ENCODE measurements at places on chromosomes 12 and 14.

- DNase-seq = no peak
These were observed 582.7 kb downstream of the SLC6A15 start for GRCh38 chr12:84329938-84330337.

- no peak for DNase-seq
These were observed 59.0 kb upstream of the ARID2 start for GRCh38 chr12:45670346-45671065.

DNA sequence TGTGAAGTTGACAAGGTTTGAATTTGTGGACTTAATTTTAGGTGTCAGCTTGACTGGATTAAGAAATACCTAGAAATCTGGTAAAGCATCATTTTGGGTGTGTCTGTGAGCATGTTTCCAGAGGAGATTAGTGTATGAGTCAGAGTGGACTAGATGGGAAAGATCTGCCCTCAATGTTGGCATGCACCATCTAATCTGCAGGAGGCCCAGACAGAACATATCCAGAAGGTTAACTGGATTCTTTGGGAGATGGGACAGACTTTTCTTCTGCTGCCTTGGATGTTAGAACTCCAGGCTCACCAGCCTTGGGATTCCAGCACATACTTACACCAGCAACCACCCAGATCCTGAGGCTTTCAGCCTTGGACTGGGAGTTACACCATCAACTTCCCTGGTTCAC is 14.1 kb downstream of the SGPP1 start:
- DNase-seq = no peak

DNA sequence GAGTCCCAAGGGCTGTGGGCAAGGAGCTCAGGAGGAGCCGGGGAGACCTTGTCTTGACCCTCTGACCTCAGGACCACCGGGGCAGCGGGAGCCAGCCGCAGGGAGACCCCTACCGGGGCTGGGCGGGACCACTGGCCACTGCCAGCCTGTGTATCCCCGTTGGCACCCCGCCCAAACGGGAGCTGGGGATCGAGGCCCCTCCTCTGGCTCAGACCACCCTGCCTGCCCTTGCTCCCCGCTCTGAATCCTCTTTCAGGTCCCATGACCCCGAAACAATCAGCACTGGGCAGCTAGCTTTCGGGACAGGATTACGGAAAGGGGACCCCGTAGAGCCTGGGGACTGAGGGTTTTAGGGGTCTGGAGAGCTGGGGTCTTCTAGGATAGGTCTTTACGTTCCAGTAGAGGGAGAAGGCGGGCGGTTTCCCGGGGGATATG is 1.3 kb downstream of the GLI1 start:
- no peak for DNase-seq

GRCh38 chr12:54213079-54213478 is 24.3 kb upstream of the SMUG1 start:
- DNase-seq = no peak

GRCh38 chr14:37824939-37825712 is 229.7 kb downstream of the TTC6 start:
- no peak for DNase-seq

- DNase-seq = no peak
These were observed 66.7 kb downstream of the RESF1 start for GRCh38 chr12:32025906-32026305.

GRCh38 chr14:96030108-96030760 is 8.9 kb upstream of the C14orf132 start:
- DNase-seq = no peak

DNA sequence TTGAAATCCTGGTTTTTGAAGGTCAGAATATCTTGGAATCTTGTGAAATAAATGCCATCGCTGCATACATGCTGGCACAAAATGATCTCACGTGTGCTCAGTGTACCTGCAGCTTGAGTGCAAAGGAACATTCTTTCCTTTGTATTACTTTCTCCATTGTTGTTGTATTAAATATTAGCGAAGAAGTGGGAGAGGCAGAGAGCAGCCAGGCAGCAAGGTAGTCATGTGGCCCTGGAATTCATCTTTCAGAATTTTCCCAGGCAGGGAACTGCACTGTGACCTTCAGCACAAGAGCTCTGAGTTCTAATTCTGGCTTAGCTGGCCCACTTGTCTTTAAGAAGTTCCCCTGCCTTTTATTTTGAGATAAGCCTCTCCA is 145.5 kb downstream of the PRKCH start:
- DNase-seq = no peak

- no peak for DNase-seq
These were observed 1417.5 kb upstream of the SEL1L start for GRCh38 chr14:82951171-82951570.

- DNase-seq = no peak
These were observed 119.3 kb downstream of the HMGA2 start for GRCh38 chr12:65943388-65944137.

DNA sequence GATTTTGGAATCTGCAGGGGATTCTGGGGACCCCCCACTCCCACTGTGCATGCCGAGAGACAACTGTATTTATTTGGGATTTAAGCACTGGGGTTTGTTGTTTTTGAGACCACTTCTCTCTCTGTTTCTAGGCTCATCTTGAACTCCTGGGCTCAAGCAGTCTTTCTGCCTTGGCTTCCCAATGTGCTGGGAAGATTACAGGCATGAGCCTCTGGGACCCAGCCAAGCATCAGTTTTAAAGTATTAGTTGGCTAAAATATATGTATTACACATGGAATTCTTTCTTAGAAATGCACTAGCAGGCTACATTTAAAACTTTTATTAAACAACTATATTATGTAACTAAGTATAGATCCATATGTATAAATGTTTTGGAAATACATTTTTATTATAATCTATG is 78.3 kb downstream of the AEBP2 start:
- DNase-seq = no peak

Data from stimulated activated CD8-positive, alpha-beta memory T cell treated with anti-CD3 and anti-CD28 coated beads, Interleukin-7, amount 100 ng/mL, for 24 hours (primary cell).